A549 treated with AZD2906 at 1 μM for 4 hours (cell line): ENCODE measurements at places on chromosomes 16 and 17. TPM values are rescaled to one million over a fixed set of nuclear protein-coding genes. Genes with fewer than 3 reads are reported as not detected.

MT4 gene
- total RNA-seq: not detected in 5 replicates

SOX15 gene
- 0.16 to 0.52 TPM (median 0.31 TPM) in 5 replicates for total RNA-seq

MPO gene
- total RNA-seq: not detected in 5 replicates

FOXL1 gene
- total RNA-seq: 1.3 to 2.1 TPM (median 2.0 TPM) in 5 replicates

MAF gene
- total RNA-seq: 0.21 to 0.48 TPM (median 0.34 TPM) in 5 replicates

AXIN1 gene
- total RNA-seq: 28.7 to 33.3 TPM (median 32.1 TPM) in 5 replicates

ITPRIPL2 gene
- 12.8 to 15.9 TPM (median 15.6 TPM) in 5 replicates for total RNA-seq

NOG gene
- total RNA-seq: 0.80 to 1.3 TPM (median 0.87 TPM) in 5 replicates

SLC16A11 gene
- not detected in 5 replicates for total RNA-seq

HAS3 gene
- 38.2 to 50.1 TPM (median 42.7 TPM) in 5 replicates for total RNA-seq
